Esophagus squamous epithelium (tissue), 5 donors: ENCODE measurements at places on chromosomes 6 and 20.

DNA sequence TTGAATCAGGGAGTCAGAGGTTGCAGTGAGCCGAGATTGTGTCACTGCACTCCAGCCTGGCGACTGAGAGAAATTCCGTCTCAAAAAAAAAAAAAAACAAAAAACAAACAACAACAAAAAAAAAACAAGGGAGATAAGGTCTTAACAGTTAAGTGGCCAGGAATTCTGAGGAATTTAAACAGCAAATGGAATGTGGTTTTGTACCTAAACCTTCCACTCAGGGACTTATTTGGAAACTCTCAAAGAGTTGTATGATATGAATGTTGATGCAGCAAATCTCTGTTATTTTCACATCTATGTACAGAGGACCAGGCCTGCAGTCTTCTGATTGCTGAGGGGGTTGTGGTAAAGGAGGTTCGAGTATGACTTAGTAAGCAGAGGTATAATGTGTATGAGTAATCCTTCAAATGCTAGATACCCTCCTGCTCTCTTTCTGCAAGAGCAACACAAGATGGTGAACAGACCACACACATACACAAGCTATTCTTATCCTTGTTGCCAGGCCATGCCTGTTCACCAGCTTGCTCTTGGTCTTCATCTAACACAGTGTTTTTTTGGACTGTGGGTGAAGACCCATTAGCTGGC is 174.9 kb upstream of the SCGN start:
- DNase-seq = no peak

DNA sequence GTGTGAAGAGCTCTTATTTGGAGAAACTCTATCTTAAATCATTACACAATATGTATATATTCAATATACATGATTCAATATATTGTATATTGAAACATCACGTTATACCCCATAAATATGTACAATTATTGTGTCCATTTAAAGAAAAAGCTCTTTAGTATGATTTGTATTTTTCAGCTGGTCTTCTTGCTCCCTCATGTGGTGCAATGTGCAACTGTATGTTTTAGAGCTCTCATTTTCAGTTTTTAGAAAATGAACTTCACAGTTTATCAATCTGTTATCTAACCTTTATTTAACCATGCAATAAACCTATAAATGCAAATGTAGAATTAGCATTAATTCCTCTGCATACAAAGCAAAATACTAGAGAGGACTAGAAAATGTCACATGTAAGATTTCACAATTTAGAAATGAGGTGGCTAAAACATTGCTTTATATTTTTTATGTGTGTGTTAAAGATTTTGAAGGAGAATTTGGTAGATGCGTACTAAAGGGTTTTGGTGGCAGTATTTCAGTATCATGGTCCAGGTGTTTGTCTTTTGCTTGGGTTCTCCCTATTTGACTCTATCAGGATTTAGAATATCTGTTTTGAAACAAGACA is 167.1 kb downstream of the PHF3 start:
- no peak for DNase-seq

- no peak for DNase-seq
These were observed 94.4 kb upstream of the FAM184A start for GRCh38 chr6:119172824-119173223.

GRCh38 chr6:166379800-166380199 is 2.9 kb downstream of the MPC1 start:
- no peak for DNase-seq

DNA sequence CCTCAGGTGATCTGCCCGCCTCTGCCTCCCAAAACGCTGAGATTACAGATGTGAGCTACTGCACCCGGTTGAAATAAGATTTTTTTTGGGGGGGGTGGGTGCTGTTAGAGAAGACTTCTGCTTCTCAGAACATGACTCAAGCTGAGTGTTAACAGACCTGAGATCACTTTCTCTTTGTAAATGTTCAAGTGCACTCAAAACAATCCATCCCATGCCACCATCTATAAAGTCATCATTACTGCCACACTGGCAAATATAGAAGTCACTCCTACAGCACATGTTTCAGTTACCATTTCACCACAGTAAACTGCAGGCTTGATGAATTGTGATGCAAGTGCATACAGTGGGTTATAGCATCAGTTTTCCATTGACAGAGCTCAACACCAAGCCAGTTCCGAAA is 9.0 kb downstream of the VPS16 start:
- DNase-seq = no peak

DNA sequence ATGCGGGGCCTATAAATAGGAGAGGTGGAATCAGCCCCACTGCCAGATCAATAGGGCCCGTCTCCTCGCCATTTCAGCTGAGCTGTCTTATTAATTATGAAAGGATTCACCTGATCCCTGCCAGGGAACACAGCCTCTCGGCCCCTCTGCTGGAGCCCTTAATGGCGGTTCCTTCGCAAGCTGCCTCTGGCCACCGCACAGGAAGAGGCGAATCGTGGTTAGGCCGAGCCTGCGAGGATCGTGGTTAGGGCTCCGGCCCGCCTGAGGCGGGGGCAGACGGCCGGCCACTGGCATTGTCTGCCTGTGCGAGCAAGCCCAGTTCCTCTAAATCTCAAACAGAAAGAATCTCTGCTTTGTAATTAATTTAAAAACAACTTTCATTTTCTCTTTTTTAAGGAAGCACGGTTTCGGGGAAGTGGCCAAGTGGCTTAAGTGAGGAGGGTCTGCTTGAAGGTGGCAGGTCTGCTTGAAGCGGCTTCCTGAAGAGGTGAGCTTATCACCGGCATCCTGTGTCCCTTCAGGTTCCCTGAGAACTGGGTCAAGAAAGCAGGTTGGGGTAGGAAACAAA is 9.2 kb downstream of the NRN1 start:
- DNase-seq = no peak
